ENCODE measurements at places on chromosomes 4 and X.
A peak's percentile ranks its signal among the peaks of the same experiment; 100 is the strongest.

DNA sequence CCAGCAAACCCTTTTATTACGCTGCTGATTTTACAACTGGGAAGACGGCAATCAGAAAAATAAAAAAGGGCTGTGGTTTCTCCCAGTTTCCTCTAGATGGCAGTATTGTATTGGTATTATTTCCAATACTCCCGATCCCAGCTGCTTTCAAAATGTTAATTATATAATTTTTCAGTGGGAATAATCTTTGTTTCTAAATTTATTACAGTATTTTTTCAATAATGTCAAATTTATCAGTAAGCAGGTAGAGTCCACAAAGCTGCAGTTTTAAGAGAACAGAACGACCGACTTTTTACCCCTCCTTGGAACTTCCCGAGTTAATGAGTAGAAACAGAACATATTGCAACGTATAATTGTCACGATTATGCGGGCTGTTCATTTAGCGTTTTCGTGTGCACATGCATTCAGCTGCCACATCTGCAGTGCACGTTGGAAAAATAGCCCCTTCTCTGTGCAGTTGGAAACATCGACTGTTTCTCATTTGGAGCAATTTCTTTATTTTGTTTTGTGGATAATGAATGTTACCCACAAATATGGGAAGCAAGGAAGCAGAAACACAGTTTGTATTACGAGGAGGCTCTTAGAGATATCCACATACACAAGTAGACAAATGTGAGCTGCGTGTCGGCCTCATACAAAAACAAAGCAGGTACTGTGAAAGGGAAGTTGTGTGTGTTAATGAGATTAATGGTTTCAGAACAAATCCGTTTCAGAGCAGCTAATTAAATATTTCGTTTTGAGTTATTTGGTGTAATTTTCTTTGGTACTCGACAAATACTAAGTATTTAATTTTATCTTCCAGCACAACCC lies 188.0 kb downstream of the STIM2 start:
- DNase-seq: peak; percentile 28

DNA sequence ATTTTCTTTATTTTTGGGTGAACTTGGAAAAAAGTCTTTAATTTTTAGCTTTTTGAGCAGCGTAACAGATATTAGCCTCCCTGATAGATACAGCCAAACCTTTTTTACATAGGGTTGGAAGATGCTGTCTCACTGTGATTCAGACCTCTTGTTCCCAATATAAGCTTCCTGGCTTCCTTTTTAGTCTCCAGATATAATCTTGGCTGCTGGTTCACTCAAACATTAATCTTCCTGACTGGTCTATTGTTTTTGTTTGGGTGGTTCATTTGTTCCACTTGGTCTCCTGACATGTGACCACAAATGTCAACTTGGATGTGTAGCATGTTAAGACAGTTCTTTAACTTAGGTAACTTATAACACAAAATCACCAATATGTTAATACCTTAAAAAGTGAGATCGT lies 23.0 kb downstream of the RPA4 start:
- no peak for DNase-seq

- no peak for DNase-seq
Measured at GRCh38 chr4:20431543-20431951, 179.8 kb downstream of the SLIT2 start.

- peak; percentile 16 for DNase-seq
Measured at GRCh38 chr4:72390409-72390808, 178.6 kb downstream of the ADAMTS3 start.

- peak; percentile 54 for DNase-seq
Measured at GRCh38 chrX:116318672-116319071, 117.7 kb upstream of the SLC6A14 start.

DNA sequence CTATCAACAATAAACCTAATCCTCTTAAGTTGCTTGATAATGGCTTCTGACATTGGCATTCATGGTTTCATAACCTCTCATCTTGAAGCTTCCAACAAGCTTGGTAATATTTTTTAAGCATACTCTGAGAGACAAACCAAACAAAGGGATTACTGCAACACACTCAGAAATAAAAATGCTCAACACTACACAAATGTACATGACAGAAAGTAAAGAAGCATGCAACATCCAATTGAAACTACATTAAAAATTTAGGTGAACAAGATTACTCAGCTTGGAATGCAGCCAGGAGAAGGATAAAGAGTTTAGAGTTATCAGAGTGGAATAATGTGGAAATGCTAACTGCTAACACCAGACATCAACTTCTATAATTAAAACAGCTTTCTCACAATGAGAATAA lies 1136.6 kb upstream of the PABPC4L start:
- no peak for DNase-seq

- peak; percentile 55 for DNase-seq
Measured at GRCh38 chrX:53831662-53832635, 145.4 kb upstream of the HUWE1 start.

GRCh38 chr4:130855533-130855932 lies 1759.6 kb downstream of the C4orf33 start:
- no peak for DNase-seq

- DNase-seq: no peak
Measured at GRCh38 chr4:82367438-82368097, 6.2 kb downstream of the HNRNPD start.

GRCh38 chr4:36255577-36255976 lies 11.3 kb upstream of the ARAP2 start:
- DNase-seq: no peak

DNA sequence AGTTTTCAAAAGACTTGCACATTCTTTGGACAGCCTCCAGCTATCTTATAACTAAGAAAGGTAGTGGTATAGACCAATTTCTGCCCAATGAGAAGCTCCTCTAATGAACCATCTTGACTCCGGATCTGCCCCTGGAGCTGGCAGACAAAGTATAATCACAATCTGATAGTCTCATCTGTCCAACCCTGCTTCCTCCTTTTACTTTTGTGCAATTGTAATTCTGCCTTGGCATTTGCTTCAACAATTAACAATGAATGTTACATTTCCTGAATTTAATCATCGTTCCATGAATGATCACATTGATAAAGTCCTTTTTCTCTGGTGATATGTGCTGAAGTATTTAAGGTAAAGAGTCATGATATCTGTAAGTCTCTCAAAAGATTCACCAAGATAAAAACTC lies 27.8 kb downstream of the FRYL start:
- DNase-seq: no peak

GRCh38 chr4:139973616-139974015 lies 180.4 kb downstream of the MAML3 start:
- no peak for DNase-seq

DNA sequence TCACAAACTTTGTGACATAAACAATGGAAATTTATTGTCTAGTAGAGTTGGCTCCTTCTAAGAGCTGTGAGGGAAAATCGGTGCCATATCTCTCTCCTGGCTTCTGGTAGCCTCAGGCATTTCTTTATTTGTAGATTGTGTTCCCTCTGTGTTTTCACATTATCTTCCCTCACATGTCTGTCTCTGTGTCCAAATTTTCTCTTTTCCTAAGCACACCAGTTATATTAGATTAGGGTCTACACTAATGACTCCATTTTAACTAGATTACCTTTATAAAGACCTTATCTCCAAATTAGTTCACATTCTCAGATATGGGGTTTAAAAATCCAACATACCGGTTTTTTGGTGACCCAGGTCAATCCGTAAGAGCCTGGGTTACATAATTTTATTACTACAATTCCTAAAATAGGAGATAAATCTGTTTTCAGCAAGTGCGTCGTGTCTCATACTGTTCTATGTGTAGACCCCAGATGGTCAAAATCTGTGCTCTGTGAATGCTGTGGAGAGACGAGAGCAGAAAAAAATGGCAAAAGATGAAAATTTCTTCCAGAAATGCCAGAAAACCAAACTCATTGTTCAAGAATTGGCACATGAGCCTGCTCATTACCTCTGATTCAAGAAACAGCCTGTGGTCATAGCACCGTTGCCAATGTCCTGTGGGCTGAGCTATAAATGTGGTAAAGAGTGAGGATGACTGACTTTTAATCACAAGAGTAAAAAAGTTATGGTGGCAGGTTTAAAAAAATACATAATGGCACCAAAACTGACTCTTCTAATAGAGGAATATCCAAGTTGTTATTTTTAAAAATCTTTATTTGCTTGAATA lies 574.7 kb downstream of the PCDH7 start:
- DNase-seq: no peak

DNA sequence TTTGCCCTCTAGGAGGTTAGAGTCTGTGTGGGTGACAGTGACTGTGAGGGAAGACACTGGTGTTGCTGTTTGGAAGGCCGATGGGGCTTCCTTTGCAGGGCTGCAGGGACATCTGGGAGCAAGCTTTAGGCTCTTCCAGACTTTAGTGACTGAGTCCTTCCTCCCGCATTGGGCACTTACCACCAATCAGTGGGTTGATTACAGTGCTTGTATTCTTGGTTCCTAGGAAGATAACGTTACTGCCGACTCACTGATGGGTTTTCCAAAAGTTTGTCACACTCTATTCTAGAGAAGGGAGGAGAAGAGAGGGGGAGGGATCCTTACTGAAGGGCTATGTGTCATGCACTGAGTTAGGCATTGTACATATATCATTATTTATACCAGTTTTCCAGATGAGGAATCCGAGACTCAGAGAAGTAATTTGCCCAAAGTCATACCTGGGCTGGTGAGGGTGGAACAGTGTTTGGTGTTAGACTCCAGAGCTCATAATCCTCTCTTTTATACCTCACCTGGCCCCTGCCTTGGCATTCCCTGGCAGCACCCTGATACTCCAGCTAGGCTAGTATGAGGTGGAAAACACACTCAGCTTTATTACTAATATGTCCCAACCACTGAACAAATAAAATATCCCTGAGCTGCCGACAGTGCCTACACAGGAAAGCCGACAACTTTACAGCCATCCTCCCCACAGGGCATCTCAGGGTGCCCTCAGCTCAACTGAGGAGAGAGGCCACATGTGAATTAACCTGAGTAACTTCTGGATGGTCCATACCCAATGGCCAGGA lies 3.8 kb downstream of the CHST7 start:
- peak; percentile 35 for DNase-seq

DNA sequence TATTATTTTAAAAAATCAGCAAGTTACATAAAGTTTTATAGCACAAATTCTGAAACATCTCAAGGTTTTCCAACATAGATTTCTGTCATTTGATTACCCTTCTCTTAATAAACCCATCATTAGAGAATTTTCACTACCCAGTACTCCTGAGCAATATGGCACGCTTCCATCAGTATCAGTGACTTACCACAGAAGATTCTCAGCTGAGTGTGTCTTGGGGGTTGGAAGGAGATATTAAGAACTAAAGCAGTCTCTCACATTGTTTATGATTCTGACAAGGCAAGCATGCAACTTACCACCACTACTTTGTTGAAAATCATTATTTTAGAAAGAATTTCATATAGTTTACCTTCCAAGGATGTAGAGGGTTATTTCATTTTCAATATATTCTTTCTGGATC lies 67.7 kb downstream of the INPP4B start:
- no peak for DNase-seq

DNA sequence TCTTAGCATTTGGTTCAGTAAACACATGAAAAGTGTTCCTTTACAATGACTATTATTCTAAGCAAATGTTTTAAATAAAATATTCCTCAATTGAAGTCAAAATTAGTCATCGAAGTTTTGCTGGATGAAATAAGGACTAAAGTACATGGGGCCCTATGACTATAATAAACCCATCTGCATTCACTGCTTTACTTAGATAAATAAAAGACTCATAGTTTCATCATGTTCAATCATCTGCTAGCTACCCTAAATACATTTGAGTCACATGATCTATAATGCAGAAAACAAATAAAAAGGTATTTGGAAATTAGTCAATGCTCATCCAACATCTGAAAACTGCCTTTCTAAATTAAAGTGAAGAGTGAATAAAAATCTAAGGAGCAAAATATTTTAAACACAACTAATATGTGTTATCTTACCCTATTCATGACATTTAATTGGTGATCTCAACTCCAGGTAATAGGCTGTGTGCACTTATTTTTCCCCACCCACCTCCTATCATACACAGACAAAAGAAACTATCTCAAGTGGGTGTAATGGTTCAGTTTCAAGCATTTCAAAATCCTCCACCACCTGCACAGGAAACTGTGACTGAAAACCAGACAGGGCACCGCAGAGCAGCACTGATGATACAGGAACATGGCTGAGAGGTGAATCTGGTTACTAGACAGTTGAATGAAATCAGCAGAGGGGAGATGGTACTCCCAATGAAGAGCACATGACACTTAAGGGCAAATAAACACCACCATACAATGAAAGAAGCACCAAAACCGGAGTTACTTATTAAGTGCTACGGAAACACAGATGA lies 78.6 kb downstream of the CAMK2D start:
- DNase-seq: peak; percentile 62

DNA sequence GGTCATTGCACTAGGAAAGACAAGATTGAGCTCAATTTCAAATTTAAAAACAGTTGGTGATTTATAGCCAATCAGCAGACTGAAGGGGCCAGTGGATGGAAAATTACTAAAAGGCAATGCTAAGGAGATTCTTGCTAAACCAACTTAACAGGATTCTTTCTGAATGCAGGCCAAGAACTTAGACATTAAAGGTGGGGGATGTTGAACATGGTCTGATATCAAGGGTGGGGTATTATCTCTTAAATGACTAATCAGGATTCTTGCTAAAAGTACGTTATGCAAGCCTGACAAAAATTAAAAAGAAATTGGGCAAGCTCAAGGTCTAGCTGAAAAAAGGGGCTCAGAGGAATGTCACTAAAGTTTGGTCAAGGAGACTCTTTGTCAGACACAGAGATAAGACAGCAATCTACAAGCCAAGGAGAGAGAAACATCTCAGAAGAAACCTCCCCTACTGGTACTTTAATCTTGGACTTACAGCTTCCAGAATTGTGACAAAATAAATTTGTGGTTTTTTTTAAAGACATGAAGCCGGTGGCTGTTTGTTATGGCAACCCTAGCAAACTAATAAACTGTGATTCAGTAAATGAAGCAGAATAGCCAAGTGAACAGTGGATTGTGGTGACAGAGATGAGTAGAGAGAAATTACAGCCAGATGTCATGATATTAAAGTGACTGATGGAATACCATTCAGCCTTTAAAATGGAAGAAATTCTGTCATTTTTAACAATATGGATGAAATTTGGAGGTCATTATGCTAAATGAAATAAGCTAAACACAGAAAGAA lies 120.3 kb upstream of the KLHL4 start:
- DNase-seq: no peak

DNA sequence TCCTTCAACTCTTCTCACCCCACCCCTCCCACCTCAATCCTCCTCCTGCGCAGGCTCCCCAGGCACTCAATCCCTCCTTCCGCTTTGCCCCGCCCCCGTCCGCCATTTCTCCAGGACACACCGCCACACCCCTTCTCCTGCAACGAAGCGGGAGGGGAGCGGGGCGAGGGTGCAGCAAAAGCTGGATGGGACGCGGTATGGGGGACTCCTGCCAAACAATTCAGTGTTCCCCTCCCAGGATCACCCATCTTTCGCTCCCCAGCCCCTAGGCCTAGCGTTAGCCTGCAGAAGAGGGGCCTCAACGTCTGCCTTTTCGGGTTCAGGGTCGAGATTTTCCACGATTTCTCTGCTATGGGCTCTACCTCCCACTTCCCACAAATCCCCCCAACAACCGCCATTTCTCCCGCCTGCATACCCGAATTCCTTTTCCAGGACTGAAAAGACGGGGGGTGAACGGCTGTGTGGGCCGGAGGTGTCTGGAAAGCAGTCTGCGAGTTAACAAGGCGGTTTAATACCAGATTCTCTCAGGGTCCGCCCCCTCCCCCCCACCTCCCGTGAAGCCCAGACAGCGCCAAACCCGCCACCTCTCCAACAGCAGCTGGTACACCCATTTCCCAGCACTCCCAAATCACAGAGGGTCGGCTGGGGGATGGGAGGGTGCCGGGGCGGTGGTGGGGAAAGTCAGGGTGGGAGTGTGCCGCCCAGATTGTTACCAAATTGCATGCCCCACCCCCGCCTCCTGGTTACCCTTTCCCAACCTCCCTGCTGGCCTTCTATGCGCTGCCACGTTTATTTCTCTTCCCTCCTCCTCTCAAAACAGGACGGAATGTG lies 774 bp downstream of the ARMCX2 start:
- peak; percentile 54 for DNase-seq

- no peak for DNase-seq
Measured at GRCh38 chrX:148204195-148204594, 223.1 kb downstream of the FMR1NB start.
